ENCODE measurements at places on chromosomes 2 and 18.

DNA sequence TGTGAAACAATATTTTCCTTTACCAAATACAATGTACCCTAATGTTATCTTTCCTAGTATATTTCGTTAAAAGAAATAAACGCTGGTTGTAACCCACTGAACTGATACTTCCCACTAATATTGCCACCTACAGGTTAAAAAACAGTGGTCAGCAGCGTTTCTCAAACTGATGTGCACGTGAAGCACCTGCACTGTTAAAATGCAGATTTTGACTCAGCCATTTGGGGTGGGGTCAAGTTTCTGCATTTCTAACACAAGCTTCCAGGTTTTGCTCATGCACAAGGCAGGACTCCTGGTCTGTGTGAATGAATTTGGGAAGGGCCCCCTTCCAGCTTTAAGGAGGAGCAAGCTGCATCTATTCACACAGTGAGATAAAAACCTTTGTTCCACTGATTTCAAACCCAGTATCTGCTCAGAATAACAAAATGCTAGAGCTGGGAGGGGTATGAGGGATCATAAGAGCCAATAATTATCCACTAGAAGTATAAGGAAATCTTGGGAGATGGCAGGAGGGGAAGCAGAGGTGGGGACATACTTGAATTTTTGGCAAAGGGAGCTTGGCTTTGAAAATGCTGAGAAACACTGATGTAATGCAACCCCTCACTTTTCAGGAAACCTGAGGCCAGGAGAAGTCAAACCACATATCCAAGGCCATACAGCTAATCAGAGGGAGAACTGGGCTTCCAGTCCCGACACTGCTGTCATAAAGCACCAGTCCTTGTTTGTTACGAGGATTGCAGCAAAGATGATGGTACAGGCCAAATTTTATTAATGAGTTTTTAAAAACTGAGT lies 116.2 kb downstream of the RBMS1 start:
- DNase-seq = no peak

- DNase-seq = no peak
Observed at GRCh38 chr18:61870151-61870550, 22.7 kb downstream of the RNF152 start.

GRCh38 chr18:22026889-22027288 lies 142.5 kb upstream of the GATA6 start:
- DNase-seq = no peak

DNA sequence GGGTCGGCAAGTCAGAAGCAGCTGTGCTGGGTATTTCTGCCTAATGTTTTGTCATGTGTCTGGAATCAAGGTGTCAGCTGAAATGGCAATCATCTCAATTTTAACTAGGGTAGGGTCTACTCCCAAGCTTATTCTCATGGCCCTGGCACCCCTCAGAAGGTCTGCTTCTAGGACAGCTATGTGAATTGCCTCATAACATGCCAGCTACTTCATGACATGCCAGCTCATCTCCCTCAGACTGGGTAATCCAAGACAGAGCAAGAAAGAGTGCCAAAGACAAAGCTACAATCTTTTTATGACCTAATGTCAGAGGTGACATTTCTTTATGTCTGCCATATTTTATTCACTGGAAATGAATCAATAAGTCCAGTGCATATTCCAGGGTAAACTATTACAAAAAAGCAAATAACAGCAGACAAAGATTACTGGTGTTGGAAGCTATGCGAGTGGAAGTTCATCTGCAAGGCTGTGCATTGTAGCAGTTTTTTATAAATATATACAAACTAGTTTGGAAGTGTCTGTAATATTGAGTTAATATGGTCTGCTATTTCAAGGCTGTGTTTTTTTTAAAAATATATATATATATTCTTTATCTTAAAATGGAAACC lies 153.3 kb downstream of the FSIP2 start:
- DNase-seq = no peak

GRCh38 chr2:61452392-61452791 lies 18.5 kb downstream of the USP34 start:
- no peak for DNase-seq

Data from activated effector memory CD4-positive, alpha-beta T cell treated with anti-CD3 and anti-CD28 coated beads, Interleukin-2, amount 50 U/mL, for 16 hours (primary cell).